ENCODE measurements at places on chromosomes 5 and 9.

DNA sequence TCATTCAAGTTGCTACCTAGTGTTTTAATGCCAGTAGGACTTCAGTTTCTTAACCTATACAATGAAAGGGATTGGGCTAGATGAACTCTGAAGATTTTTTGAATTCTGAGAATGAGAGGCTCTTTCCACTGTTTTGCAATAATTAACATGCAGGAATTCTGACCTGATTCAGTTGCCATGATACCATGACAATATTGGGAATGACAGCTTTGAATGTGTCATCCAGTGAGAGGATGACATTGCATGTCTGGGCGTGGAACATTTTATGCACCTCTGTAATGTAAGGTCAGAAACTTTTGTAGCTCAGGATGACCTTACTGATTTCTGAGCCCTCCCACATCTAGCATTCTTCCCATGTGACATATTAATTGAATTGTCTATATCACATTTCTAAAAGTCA lies 30.6 kb upstream of the SPINK5 start:
- no peak for DNase-seq

DNA sequence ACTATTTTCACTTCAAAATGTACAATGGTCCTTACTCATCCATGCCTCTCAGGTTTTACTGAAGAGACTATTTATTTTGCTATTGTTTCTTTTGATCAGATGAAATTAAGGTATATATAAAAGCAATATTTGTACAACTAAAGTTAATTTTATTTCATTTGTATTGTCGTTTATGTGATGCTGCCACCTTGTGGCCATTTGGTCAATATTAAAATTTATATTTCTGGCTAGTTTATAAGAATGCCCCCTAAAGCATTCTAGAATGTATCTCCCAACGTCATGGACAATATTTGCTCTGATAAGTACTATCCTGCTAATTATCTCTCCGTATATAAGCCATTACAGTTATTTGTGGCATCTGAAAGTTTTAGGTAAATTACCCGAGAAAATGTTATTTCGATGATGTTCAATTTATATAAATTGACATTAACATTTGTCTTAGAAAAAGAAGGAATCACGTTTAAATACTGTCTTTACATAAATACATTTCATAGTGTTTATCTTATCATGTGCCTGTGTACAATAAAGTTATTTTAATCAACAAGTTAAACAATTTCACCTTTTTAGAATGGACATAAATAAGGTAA lies 680.0 kb downstream of the TAF11L14 start:
- DNase-seq, result peak; percentile 39

DNA sequence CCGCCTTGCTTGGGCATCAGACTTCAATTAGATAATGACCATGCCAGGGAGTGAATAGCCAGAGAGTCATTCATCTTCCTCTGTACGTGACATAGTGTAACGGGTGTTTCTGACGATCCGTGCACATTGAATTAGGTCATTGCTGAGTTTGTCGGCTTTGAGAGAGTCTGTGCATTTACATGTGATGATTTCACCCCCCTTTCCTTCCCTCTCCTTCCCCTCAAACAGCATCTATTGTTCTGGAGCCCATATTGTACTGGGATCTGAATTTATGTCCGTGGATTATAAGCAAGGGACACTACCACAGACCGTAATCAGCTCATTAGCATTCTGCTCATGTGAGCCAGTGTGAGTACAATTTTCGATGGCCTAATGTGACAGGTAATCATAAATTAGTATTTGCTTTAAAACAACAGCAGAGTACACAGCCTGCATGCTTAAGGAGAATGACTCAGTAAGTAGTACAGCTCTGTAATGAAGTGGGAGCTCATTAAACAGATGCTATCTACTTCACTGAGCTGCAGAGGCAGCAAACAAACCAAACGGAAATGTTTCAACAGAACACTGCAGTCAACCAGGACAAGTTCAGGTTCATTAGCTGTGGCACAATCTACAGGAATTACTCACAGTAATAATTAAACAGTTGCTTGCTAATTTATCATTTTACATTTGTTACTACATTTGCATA lies 302.1 kb downstream of the CSNK1G3 start:
- DNase-seq, result peak; percentile 4

- no peak for DNase-seq
Measured at GRCh38 chr5:120677481-120677880, 213.4 kb downstream of the PRR16 start.

Data from GM20000 (cell line).